ENCODE measurements at places on chromosomes 2 and 18.

DNA sequence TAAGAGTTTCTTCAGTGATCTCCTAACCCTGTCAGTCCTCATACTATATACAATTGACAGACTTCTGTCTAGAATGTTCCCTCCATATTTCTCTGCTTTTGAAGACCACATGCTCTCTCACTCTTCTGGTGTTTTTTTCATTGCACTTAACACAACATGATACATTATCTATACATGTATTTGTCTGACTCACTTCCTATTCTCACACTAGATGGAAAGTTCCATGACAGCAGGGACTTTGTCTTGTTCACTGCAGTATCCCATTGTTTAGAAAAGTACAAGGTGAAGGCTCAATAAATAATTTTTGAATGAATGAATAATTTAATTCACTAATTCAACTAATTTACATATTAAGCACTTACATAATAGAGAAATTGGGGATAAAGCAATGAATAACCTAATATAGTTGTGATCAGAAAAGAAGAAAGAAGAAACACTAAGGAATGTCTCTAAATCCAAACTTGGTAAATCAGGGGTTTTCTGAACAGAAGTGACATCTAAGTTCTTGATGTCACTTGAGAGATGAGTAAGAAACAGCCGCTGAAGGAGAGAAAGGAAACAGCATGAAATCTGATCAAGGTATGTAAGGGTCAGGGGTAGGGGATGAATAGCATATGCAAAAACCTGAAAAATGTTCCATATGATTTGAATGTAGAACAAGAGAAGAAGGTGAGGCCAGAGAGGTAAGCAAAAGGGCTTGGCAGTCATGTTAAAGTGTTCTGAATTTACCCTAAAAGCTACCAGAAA lies 42.4 kb downstream of the MBD2 start:
- no peak for DNase-seq

DNA sequence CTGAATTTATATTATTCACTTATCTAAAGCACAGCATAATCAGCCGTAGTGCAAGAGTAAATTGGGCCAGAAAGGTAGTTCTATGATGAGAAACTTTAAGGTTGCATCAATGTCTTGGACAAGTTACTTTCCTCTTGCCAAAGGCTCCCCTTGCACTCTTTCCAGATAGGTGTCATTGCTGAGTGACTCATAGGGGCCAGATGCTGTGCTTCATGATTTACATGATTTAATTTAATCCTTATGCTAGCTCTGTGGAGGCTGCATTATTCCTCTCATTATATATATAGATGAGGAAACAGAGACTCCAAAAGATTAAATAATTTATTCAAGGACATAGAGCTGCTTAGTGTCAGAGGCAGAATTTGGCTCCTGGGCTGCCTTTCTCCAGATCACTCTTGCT lies 5.0 kb downstream of the CFAP221 start:
- DNase-seq, result no peak

GRCh38 chr2:18745431-18746272 lies 156.3 kb upstream of the NT5C1B start:
- no peak for DNase-seq

DNA sequence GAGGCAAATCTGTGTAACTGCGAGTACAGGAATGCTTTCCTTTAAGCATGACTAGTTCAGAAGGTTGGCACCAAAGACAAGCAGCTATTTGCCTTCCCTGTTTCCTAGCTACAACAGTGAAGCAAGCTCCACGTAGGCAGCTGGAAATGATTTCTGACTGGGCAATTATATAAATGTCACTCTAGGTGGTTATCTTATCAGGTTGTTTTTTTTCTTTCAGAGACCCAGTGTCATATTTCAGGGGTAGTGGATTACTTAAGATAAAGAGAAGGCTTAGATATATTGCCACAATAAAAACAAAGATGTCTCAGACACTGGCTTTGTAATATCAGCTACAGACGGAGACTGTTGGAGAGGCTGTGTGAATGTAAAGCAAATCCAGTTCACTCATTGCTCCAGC lies 748.9 kb upstream of the NXPH2 start:
- DNase-seq, result no peak

DNA sequence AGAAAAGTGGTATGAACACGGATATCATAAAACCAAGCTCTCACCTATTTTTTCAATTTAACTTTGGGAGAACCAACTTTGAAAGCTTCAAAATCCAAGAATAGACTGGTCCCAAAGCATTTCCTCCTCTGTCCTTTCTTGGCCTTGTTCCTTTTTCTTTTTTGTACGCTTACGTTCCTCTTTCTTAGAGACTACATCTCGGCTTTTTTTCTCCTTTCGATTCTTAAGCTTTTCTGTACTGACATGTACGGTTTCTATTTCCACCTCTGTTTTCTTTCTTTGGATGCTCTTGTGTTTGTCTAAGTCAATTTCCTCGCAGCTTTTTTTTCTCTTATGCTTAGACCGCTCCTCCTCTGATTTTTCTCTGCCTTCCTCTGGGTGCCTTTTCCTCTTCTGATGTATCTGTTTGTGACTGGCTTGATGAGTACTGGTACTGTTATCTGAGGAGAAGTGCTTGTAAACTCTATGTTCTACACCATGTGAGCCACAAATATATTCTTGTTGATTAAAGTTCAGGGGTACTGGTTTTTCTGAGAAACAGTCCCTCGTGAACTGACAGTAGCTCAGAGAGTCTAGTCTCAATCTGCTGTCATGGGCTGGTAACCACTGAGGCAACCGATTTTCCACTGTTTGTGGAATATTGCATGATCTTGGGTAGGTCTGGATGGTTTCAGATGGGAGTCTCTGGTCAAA lies 11.5 kb upstream of the RNU2-63P start:
- DNase-seq, result no peak

- no peak for DNase-seq
These were observed 36.9 kb downstream of the RIT2 start for GRCh38 chr18:43078478-43079092.

- no peak for DNase-seq
These were observed 349.4 kb upstream of the POU3F3 start for GRCh38 chr2:104504331-104505073.

GRCh38 chr2:45622336-45623075 lies 11.4 kb upstream of the SRBD1 start:
- no peak for DNase-seq

DNA sequence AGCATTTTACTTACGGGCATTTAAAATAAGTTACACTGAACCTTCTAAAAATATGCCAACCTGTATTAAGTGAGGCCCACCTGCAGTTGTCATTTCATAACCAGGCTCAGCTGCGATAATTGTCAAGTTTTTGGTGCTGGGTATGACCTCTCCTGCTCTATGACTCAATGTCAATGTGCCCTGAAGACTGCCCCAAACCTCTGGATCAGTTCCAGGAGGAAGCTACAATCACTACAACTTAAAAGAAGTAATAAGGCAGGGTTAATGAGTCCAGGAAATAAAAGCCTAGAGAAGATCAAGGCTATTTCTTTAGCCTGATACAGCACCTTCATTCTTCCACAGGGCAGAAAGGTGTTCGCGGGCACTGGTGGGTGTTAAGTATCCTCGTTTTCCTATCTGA lies 22.9 kb downstream of the POLR1A start:
- DNase-seq, result no peak

GRCh38 chr18:47168913-47169312 lies 7.3 kb downstream of the IER3IP1 start:
- DNase-seq, result no peak

DNA sequence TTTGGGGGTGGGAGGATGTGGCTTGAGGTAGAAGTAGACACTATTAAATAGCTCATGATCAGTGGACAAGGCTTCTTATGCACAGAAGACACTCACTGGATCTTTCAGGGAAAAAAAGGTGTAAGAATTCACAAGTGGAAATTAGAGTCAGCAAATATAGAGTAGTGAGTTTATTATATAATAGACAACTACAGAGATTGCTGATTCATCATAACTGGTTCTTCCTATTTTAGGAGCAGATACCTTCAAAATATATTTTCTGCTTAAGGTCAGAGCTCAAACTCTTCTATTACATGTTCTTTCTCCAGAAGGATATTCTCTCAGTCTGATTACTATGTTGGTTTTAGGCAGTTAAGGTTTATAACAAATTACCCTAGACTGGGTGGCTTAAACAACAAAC lies 646.9 kb upstream of the CDH7 start:
- no peak for DNase-seq

DNA sequence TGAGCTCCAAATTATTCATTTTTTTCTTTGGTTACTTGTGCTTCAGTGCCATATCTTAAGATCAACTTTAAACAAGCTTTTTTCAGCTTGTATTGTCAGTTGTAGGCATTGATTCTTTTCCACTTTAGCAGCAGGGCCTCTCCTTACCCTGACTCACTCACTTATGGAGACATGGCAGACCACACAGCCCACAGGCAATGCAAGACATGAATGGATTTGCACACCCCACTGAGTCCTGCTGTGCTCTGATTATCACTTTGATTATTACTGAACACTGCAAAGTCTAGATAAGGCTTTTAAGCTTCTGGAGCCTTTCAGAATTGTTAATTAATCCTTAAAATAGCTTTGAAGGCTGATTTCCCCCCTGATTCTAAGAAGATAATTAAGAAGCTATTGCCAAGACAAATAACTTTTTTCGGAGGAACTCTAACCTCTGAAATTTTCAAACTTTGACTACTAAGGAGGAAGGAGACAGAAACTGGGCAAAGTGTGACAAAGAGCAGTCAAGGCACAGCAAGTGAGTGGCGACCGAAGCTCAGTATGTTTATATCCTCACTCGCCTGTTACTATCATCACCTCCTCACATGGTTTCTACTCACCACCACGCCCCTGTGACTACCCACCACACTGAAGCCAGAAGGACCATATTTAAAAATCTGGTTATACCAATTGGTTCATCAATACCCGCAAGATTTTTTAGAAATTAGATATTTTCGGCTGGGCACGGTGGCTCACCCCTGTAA lies 43.3 kb downstream of the CACNB4 start:
- no peak for DNase-seq

DNA sequence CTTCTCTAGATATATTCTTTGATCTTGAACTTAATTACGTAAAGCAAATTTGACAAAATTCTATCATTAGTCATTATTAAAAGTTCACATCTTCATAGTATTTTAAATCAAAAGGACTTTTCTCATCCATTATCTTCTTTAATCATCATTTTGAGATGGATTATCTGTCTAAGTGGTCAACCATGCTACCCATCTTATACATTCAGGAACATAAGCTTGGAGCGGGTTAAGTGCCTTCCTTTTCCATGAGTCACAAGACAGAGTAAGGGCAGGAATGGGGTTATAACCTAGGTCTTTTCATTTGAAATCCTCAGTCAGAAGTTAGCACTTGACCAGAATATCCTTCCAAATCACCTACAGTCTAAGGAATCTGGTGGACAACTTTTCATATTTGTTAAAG lies 297.1 kb downstream of the TCF4 start:
- DNase-seq, result no peak

DNA sequence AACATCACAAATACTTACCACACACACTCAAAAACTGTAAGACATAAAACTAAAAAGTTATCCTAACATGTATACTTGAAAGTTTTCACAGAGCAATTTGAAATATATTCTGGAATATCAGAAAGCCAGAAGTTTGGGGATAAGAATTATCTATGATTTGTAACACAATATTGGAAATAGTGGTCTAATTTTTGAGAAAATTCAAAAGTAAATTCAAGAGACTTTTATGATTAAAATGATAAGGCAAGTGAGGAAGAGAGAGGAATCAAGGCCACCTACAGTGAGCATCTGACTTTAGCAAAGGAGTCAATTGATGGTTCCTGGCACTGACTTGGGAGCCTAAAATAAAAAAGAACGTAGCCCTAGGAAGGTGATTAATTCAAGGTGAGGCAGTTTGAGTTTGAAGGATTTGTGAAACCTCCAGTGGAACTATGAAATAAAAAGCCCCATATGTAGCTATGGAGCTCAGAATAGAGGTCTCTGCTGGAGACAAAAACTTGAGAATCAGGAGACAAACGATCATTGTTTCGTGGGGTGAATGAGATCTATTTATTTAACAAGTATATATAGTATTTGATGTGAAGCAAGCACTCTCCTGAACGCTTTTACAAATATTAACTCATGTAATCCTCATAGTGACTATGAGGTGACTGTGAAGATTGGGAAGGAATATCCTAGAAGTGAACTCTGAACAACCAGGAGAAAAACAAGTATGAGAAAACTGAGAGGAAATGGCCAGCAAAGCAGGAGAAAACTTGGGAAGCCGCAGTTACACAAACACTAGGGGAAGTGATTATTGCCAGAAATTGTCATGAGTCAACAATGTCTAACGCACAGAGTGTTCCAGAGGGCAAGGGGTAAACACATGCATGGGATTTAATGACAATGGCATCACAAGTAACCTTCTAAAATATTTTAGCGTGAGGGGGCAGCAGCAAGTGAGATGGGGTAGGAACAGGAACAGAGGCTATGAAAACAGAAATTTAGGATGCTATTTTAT lies 12.8 kb downstream of the TFPI start:
- no peak for DNase-seq

DNA sequence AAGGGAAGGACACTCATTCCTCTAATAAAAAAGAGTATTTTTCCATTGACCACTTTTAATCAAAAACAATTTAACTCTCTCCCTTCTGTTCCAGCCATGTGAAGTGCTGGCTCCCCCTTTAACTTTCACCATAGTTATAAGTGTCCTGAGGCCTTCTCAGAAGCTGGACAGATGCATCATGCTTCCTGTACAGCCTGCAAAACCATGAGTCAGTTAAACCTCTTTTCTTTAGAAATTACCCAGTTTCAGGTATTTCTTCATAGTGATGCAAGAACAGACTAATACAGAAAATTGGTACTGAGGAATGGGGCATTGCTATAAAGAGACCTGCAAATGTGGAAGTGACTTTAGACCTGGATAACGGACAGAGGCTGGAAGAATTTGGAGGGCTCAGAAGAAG lies 643.6 kb upstream of the DDX18 start:
- DNase-seq, result no peak

- no peak for DNase-seq
These were observed 27.3 kb downstream of the GPC1 start for GRCh38 chr2:240462707-240463273.

DNA sequence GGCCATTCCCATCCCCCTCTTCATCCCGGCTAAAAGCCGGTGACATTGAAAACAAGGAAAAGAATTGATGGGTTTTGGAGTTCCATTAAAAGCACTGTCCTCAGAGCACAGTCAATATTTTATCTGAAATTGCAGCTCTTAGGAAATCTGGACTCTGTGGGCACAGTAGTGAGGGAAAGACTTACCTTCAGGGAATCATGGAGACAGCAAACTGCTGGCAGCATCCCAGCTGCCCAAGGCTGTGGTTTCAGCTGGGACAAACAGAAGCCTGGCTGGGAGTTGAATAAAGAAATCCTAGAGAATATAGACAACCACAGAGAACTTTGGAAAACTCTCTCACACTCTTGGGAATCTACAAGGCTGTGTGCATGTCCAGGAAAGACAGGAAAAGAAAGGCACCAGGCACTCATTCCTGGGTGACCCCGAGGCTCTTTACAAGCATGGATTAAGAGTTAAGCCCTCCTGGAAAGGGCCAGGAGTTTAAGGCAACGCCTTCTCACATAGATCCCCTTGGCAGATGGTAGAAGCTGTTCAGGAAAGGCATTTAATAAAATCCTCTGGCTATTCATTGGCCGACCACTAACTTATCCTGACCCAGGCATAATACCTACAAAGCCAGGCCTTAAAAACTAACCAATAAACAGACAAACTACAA lies 255.1 kb downstream of the MYT1L start:
- no peak for DNase-seq

All from stimulated activated CD8-positive, alpha-beta memory T cell treated with anti-CD3 and anti-CD28 coated beads, Interleukin-4, amount 100 ng/mL, for 1 hour (primary cell).